NCI-H1105 (cell line): ENCODE measurements at places on chromosomes 11 and 22.

DNA sequence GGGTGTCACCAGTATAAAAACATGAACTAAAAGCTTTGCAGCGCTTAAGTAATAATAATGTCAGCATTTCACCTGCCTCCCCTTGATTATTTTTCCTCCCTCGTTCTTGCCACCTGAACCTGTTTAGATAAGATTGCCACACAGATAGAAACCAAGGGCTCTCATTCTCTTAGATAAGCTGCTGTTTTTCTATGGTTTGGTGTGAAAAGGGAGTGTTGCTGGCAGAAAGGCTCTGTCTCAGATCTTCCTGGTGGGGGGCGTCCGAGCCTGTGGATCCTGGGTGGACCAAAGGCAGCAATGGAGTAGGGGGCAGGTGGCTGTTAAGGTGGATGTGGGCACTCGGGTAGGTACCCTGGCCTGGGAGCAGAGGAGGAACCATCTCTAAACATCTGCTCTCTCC is 147.5 kb downstream of the ST3GAL4 start:
- DNase-seq, result no peak

DNA sequence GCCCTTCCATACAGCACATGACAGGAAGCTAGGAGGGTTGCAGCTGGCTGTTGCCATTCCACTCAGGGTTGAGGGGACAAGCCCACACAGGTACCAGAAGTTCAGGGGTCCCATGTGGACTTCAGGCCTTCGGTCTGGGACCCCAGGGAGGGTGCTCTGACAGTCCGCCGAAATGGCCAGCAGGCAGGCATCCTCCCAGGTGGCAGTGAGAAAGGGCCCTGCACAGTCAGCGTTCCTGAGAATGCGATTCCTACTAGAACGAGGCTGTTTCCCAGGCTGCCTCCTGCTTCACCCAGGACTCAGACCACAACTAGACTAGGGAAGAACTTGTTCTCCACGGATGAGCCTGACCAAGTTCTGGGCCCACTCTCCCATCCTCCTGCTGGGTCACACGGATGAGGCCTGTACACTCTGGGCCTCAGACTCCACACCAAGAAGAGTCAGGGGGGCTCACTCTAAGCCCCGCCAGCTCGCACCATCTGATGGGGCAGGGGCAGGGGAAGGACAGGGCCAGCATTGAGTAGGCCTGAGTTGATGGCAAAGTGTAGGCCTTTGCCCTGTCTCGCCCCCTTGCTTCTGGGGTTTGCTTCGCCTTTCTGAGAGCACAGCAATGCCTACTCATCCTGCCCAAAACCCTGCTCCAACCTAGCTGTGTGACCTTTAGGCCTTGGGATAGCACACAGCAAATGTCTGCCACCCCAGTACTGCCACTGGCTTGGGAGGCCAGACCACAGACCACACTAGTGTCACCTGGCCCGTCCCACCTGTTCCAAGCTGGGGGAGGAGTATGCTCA is 14.0 kb downstream of the KCNQ1OT1 start:
- no peak for DNase-seq

- no peak for DNase-seq
Measured at GRCh38 chr11:61406067-61406466, 13.7 kb downstream of the TMEM216 start.

GRCh38 chr22:46758867-46759290 is 3.6 kb upstream of the TBC1D22A start:
- no peak for DNase-seq

GRCh38 chr11:16789063-16789420 is 50.6 kb downstream of the C11orf58 start:
- DNase-seq, result no peak

DNA sequence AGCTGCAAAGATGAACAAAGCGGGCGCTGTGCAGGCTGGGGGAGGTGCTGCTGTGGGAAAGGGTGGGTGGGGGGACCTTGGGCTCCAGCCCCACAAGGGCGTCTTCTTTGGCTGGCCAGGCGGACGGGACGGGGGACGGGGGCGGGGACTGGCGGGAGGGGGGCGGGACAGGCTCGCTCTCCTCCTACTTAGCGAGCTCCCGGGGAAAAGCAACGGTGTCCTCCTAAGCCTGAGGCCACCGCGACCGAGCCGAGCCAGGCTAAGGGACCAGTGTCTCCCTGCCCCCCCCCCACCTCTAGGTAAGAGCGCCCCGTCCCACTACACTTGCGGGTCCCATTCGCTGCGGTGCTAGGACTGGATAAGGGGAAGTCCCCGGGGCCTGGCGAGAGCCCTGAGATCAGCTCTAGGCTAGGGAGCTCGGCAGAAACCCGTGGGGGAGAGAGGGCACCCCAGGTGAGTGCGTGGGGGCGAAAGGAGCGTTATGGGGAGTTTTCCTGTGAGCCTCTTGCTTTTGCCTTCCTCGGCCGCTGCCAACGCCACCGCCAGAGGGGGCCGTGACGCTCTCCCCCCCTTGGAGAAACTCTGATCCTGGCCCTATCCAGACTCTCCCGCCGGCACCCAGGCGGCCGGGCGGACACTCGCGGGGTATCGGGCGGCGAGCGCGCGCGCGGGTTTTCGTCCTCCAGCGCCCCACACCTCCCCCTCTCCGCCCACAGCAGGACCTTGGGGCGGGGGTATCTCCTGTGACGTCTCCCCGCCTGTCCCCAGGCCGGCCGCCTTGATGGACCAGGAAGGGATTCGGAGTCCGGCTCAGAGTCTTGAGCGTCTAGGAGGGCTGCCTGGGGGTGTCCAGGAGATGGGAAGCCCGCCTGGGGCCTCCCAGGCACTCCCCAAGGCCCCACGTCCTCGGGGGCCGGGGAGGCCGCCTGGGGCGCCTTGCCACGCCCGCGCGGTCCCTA is at the start of gene PHLDB1:
Gene PHLDB1 (plus strand): TSS at position 215 of the 959 bp plus-strand sequence. CDS start 6,222 bp downstream, outside the sequence.
- peak; percentile 69 for DNase-seq

- DNase-seq, result no peak
Measured at GRCh38 chr22:47260551-47260950, 498.1 kb downstream of the TBC1D22A start.

- no peak for DNase-seq
Measured at GRCh38 chr11:92765965-92766371, 203.5 kb upstream of the MTNR1B start.
